ENCODE measurements at places on chromosomes 6 and 20. TPM values are rescaled to one million over a fixed set of nuclear protein-coding genes. Genes with fewer than 3 reads are reported as not detected.

DNA sequence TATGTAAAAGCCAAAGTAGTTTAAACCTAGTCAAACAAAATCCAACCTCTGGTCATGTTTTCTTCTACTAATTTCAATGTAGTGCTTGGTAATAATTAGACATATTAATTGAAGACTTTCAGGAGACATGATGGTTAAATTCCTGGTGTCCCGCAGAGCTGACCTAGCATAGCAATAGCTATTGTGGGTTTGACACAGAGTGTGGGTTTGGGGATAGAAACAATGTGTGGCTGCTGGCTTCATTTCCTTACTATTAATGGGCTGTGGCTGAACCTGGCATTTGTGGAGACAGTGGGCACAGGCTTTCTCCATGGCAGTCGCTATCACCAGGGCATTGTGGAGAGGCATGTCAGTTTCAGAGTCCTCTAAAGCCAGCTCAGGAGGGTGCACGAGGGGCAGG lies 54.1 kb upstream of the GGTLC1 start:
- DNase-seq, result no peak
- no peaks in the 10 kb centered on the region for H3K27me3 ChIP-seq

GRCh38 chr6:34547701-34548644 lies 8.2 kb downstream of the SPDEF start:
- H3K27me3 ChIP-seq, result no peaks in the 10 kb centered on the region
- H3K36me3 ChIP-seq, result no peaks in the 10 kb centered on the region
- H3K27ac ChIP-seq, result no peak overlapping the region
- peaks cover 7% of the 10 kb centered on the region for H3K4me1 ChIP-seq
- no peak overlapping the region for H3K4me3 ChIP-seq

DNA sequence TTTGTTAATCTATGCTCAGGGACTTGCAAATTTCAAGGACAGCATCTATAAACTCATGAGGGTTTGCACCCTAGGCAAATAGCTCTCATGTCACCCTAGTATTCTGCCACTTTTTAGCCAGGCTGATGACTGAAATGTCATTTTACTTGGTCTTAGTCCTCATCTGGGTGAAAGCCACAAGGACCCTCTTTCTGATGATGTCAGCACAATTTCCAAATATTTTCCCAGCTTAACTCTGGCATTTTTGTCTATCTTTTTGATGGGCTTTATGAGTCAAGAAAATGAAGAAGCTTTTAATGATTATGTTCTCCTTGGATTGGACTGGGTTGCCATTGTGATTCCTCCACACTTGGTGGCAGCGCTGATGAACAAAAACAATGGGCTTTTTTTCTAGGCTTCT lies 420.1 kb upstream of the BTBD3 start:
- H3K4me1 ChIP-seq, result no peaks in the 10 kb centered on the region
- no peak for DNase-seq
- H3K4me3 ChIP-seq, result no peak overlapping the region
- no peaks in the 10 kb centered on the region for H3K36me3 ChIP-seq

- H3K27me3 ChIP-seq, result no peaks in the 10 kb centered on the region
- H3K36me3 ChIP-seq, result no peaks in the 10 kb centered on the region
- no peaks in the 10 kb centered on the region for H3K4me1 ChIP-seq
- no peak overlapping the region for H3K27ac ChIP-seq
- no peak overlapping the region for H3K4me3 ChIP-seq
Measured at GRCh38 chr6:21906826-21907225, 313.3 kb downstream of the SOX4 start.

DNA sequence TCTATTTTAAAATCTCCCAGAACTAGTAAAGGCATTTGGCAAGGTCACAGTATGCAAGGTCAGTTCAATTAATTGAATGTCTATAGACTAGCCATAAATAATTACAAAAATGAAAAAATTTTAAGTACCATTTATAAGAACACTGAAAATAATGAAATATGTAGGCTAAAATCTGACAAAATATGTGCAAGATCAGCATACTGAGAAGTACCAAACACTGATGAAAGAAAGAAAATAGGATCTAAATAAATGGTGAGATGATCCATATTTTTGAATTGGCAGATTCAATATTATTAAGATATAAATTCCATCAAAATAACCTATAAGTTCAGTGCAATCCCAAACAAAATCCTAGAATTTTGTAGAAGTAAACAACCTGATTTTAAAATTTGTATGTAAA lies 28.0 kb upstream of the NELFCD start:
- H3K4me1 ChIP-seq, result no peaks in the 10 kb centered on the region
- H3K36me3 ChIP-seq, result no peaks in the 10 kb centered on the region
- H3K27me3 ChIP-seq, result no peaks in the 10 kb centered on the region

RFX6 gene
- total RNA-seq, result 0.22 TPM

BPIFB4 gene
- not detected for total RNA-seq

NKX2-4 gene
- not detected for total RNA-seq
